Inflammatory macrophage treated with lipopolysaccharide for 1 hour (primary cell): ENCODE measurements at places on chromosomes 2 and 18.

DNA sequence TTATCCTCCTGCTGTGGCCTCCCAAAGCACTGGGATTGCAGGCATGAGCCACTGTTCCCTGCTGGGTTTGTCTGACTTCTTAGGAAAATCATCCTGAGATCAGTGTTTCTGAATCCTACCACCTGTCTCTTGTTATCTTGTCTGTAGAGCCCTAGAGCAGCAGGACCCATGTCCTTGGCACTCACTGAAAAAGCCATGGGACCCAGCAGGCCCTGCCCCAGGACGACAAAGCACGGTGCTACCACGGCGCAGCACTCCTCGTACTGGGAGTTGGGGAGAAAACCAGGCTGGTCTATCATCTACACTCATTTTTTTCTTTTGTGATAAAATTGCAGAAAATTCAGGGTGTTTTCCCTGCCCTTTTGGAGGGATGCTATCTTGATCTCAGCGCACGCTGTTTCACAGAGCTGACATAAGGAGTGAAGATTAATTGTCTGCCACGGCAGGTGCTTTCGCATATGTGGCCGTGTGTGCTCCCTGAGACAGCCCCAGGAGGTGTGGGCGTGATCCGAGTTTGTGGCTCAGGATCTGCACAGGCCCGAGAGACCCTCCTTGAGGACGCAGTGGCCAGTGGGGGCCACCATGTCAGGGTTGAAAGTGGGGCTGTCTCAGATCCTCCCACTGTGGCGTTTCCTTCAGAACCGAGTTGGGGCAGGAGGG, 179.1 kb downstream of the LDLRAD4 start:
- no peak for DNase-seq

DNA sequence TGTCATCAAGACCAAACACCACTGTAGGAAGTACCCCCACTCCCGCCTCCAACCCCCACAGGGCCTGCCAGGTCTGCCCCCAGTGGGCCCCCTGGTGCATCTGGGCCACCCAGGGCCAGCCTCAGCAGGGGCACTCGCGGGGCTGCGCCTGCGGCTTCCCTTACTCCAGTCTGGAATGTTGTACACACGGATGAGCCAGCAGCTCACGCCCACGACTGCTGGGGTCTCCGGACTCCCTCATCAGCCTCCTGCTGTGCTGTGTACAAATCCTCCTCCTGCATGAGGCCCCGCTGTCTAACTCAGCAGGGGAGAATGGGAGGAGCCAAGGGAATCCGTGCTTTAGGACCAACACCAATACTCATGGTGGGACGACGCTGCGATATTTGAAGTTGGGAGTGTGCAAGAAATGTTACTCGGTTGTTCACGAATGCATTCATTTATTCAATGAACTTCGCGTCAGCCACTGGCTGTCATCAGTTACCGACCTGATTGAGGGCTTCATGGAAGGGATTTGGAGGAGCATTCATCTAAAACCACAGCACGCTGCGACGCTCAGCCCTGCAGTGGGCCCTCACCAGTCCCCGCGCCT, 654 bp upstream of the ASB1 start:
- no peak for DNase-seq

DNA sequence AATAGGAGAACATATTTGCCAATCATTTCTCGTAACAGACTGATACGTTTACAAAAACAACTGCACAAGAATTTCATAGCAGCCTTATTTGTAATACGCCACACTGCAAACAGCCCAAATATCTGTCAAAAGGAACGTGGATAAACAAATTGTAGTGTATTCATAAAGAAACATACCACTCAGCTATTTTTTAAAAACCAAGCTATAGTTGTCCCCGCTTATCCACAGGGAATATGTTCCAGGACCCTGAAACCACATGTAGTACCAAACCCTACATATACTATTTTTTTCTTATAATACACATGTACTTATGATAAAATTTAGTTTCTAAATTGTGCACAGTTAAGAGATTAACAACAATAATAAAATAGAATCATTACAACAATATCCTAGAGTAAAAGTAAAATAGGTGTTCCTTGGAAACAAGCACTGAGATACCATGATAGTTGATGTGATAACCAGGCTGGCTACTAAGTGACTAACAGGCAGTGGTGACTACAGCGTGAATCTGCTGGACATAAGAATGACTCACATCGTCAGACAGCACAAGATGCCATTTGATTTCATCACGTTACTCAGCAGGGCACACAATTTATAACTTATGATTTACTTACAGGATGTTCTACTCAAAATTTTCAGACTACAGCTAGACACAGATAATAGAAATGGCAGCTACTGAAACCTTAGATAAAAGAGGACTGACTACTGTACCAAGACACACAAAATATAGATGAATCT, 367.4 kb downstream of the NCKAP5 start:
- DNase-seq, result no peak

GRCh38 chr18:45562567-45563479, 52.5 kb upstream of the SLC14A2 start:
- no peak for DNase-seq

- DNase-seq, result no peak
These were observed 78.7 kb downstream of the GRB14 start for GRCh38 chr2:164542581-164543021.

- no peak for DNase-seq
These were observed 110.3 kb upstream of the MGAT5 start for GRCh38 chr2:134143568-134143967.

GRCh38 chr18:67260841-67261240, 255.7 kb downstream of the DSEL start:
- DNase-seq, result no peak

DNA sequence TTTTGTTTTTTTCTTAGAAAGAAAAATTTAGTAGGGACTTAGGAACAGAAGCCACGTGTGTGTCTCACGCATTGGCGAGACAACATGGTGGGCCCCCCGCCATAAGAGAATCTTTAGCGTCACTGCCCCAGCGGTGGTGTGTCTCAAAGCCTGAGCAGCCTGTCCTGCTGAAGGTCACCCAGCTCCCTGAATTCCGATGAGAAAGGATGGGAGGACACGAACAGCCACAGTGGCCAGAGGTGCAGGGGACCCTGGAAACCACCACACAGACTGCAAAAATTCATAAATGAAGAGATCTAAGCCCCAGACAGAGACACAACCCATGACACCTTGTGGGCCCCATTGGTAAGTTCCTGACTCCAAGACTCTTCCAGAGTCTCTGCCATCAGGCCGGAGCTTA, 266.1 kb upstream of the RAB6C start:
- no peak for DNase-seq

DNA sequence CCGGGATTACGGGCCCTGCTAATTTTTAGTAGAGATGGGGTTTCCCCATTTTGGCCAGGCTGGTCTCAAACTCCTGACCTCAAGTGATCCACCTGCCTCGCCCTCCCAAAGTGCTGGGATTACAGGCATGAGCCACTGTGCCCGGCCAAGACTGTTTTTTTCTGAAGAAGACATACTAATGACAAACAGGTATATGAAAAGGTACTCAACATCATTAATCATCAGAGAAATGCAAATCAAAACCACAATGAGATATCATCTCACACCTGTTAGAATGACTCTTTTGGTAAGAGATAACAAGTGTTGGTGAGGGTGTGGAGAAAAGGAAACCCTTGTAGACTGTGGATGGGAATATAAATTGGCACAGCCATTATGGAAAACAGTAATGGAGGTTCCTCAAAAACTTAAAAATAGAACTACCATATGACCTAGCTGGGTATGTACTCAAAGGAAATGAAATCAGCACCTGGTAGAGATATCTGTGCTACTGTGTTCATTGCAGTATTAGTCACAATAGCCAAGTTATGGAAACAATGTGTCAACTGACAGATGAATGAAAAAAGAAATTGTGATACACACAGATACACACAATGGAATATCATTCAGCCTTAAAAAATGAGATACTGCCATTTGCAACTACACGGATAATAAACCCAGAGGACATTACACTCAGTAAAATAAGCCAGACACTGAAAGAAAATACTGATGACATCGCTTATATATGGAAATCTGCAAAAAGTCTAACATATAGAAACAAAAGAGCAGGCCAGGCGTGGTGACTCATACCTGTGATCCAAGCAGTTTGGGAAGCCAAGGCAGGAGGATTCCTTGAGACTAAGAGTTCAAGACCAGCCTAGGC, 20.8 kb downstream of the SOS1 start:
- no peak for DNase-seq

DNA sequence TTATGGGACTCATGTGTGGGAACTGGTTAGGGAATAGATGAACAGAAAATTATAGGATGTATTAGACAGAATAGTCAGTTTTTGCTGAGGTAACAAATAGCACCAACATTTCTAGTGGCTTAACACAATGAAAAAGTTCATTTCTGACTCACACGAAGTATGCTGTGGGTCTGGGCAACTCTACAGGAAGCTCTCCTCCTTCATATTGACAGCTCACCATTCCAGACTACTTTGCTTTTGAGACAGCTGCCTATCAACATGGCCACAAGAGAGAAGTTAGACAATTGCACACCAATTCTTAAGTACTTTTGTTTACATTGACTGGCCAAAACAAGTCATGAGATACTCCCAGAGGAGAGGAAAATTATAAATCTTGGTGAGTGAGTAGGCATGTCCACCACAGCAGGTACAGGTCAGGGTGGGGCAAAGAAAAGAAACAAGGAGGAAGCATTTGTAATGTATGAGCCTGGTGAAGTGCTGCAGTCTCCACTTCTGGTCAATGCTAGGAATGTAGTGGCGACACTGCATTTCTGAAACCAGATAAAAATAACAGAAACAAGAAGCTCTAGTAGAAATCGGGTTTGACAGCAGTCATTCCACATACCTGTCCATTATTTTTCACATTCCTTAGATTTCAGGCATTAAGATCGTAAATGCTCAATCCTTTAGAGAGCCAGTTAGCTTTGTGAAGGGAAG, 141.6 kb downstream of the ICOS start:
- DNase-seq, result no peak

- DNase-seq, result peak; percentile 84
These were observed at the start of gene NCOA1 for GRCh38 chr2:24490690-24491541. NCOA1 (plus strand) TSS chr2:24491254; CDS start chr2:24658678, 167,424 bp downstream.

- DNase-seq, result no peak
These were observed 160.0 kb downstream of the KCNH7 start for GRCh38 chr2:162678551-162678950.

DNA sequence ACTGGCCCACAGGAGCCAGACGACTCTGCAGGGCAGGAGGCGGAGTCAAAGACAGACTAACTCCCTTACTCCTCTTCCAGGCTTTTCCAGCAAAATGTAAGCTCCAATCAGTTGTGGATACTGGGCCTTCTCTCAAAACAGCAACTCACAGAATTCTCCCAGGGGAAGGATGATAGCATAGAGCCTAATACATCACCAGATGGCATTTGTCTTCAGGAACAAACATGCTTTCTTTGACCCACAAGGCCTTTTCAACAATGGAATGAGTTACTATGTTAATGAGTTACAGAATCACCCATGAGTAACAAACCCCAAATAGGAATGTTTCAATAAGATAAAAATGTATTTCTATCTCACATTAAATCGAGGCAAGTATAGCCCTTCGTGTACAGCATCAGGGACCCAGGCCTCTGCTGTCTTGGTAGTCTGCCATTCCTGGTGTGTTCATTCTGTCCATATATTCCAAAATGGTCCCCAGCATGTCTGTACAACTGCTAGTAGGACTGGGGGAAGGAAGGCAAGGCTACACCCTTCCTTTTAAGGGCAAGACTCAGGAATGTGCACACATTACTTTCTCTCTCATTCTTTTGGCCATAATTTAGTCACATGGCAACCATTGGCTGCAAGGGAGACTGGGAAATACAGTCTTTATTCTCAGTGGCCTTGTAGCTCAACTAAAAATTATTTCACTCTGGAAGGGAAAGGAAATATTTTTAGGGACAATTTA, 76.4 kb downstream of the BOD1L2 start:
- no peak for DNase-seq

- peak; percentile 36 for DNase-seq
These were observed 124.2 kb downstream of the LPIN1 start for GRCh38 chr2:11870584-11870983.

DNA sequence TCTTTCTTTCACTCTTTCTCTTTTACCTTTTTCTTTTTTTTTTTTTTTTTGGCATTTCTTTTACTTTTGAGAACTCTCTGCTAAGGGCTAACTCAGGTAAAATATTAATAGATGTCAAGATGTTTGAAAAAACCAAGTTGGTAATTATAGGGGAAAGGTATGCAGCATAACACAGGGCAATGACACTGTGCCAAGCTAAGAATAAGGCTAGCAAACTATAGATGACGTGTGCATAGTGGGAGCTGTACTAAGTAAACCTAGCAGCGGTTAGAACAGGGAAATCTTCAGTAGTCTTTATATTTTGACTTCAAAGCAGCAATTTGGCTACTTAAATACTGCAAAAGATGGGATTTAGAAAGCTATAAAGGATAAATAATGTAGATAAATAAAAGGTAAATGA, 415.4 kb upstream of the RGPD4 start:
- DNase-seq, result no peak

GRCh38 chr2:185700883-185701282, 37.7 kb upstream of the FSIP2 start:
- no peak for DNase-seq

GRCh38 chr2:30218814-30219213, 12.5 kb upstream of the LBH start:
- DNase-seq, result no peak

- DNase-seq, result no peak
These were observed 231.9 kb downstream of the ZRANB3 start for GRCh38 chr2:135299165-135299564.

DNA sequence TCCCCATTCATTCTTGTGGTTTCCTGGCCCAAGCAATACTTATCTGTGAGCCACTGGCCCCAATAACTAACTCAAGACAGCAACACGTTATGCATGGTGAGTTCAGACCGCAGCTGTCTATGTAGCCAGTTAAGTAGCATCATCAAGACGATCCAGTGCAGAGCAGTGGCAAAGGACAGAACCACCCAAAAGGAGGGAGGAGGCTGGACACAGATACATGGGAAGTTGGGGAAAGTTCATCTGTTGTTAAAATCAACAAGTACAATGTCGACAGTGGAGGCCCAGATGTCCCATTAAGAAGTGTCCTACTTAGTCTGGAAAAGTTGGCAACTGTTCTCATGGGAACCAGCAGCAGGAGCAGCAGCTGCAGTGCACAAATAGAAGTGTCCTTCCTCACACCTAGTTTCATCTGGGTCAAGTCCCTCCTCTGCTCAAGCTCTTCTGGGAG, 106.9 kb upstream of the THOC1 start:
- no peak for DNase-seq

GRCh38 chr2:64457524-64457923, 3.6 kb downstream of the LGALSL start:
- DNase-seq, result no peak

GRCh38 chr18:44758861-44759631, 78.4 kb downstream of the SETBP1 start:
- peak; percentile 80 for DNase-seq

GRCh38 chr18:21901423-21901945, 160.9 kb downstream of the MIB1 start:
- DNase-seq, result no peak

GRCh38 chr18:39329496-39330275, 1764.1 kb upstream of the CELF4 start:
- no peak for DNase-seq
